ENCODE measurements at places on chromosomes 1 and 21. TPM values are rescaled to one million over a fixed set of nuclear protein-coding genes. Genes with fewer than 3 reads are reported as not detected.

Gene TOR3A
- 22.5 TPM for total RNA-seq

Gene CLIC6
- total RNA-seq, result not detected

Gene PADI3
- not detected for total RNA-seq

Gene RASSF5
- total RNA-seq, result 1.3 TPM

Gene CCDC27
- not detected for total RNA-seq

Gene CNIH3
- total RNA-seq, result 34.7 TPM

Gene KCNJ15
- 0.31 TPM for total RNA-seq

Gene NME7
- 46.0 TPM for total RNA-seq

Gene MAP1LC3C
- total RNA-seq, result not detected

Gene BRINP3
- total RNA-seq, result 33.2 TPM

Gene SIPA1L2
- total RNA-seq, result 72.0 TPM

Gene RNU1-3
- total RNA-seq, result under 0.01 TPM

Gene WDR64
- total RNA-seq, result not detected

Gene NRIP1
- total RNA-seq, result 77.9 TPM

Gene ADORA3
- total RNA-seq, result 2.2 TPM

Gene AQP10
- total RNA-seq, result not detected

Measured in parietal lobe (tissue), 2 donors.